ENCODE measurements at places on chromosomes 2 and 18.

DNA sequence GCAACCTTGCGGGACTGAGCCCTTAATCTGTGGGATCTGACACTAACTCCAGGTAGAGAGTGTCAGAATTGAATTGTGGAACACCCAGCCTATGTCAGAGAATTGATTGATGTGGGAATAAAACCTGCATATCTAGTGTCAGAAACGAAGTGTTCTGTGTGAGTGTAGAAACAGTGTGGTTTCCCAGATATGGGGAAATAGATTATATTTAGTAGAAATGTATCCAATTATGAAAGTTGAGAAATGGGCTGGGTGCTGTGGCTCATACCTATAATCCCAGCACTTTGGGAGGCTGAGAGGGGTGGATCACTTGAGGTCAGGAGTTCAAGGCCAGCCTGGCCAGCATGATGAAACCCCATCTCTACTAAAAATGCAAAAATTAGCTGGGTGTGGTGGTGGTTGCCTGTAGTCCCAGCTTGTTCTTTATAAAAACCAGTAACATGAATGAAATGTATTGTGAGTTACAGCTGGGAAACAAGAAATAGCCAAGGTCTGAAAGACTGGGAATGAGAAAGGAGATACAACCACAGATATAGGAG is 4.3 kb upstream of the TP53I3 start:
- H3K36me3 ChIP-seq: peaks cover 13% of the 10 kb centered on the region
- no peak for DNase-seq
- H3K4me3 ChIP-seq: no peak overlapping the region
- H3K4me1 ChIP-seq: peaks cover 9% of the 10 kb centered on the region

DNA sequence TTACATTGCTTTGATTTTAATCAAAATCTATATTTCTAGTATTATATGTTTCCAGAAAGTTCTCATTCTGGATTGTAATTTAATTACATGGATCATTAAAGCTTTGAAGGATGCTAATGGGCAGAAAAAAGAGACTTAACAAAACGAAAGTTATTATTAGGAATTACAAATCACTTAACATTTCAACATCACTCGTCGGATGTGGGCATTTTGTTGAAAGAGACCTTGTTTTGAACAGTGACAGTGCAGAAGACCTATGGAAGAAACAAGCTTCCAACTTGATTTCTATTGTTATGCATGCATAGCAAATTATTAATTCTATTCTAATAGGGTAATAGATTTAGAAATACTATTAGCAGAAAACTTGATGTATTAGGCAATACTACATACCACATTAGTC is 31.4 kb upstream of the DARS1 start:
- H3K27ac ChIP-seq: no peak overlapping the region
- H3K4me3 ChIP-seq: no peak overlapping the region
- no peaks in the 10 kb centered on the region for H3K27me3 ChIP-seq
- no peak for DNase-seq
- no peaks in the 10 kb centered on the region for H3K36me3 ChIP-seq
- peaks cover 6% of the 10 kb centered on the region for H3K4me1 ChIP-seq

DNA sequence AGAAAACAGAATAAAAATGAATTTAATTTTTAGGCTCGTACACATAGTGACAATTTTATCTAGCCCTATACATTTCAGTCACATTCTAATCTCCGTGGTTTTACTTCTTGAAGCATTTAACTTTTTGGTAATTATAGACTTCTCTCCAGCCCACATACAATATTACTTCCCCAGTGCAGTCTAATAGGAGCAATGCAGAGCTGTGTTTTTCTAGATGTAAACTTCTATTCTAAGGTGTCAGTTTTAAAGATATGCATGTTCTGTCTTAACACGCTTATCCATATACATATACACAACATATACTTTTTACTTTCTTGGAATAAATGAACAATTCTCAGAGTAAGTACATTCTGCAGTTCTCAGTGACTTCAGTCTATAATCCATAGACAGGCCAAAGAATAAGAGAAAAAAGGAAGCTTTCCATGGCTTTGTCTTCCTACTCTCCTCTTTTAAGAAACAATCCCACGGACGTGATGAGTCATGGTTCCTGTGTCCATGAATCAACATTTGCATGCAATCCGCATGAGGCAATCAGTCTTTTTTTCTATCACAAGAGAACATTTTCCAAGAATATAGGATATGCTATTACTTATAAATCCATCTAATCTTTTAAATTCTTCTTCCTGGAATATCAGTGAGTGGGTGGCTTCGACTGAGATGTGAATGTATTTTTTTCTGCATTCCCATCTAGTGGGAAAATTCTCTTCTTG is 42.8 kb downstream of the CCDC102B start:
- H3K36me3 ChIP-seq: no peaks in the 10 kb centered on the region
- peaks cover 15% of the 10 kb centered on the region for H3K4me1 ChIP-seq
- no peak for DNase-seq
- no peaks in the 10 kb centered on the region for H3K27me3 ChIP-seq
- H3K4me3 ChIP-seq: no peak overlapping the region

DNA sequence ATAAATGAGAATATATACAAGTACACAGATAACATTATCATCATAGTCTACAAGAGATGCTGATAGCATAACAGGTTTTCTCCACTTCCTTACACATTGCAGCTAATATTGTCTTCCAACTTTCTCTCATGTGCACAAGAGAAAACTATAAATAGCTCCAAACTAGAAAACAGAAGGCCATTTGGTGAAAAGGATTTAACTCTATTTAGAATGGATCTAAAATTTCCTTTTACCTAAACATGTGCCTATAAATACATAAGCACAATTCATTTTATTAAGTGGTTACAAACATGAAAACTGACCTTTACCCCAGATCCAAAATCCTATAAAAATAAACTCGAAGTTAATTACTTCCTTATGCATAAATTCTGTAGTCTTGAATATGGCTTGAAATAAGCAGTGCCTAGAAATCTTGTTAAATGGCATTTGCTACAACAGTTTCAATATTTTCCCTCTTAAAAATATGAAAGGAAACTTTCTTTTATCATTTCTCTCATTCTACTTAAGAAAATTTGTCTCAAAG is 41.6 kb downstream of the SLC25A12 start:
- H3K27me3 ChIP-seq: no peaks in the 10 kb centered on the region
- peak overlapping the region; percentile 52 for H3K27ac ChIP-seq
- no peak for DNase-seq
- no peak overlapping the region for H3K4me3 ChIP-seq
- H3K36me3 ChIP-seq: peaks cover 17% of the 10 kb centered on the region
- H3K4me1 ChIP-seq: peaks cover 8% of the 10 kb centered on the region

All from mesothelial cell of epicardium (in vitro differentiated cells).